ENCODE measurements at places on chromosomes 4 and X.

GRCh38 chrX:137428766-137429591 is 136.9 kb upstream of the ZIC3 start:
- no peak for DNase-seq

DNA sequence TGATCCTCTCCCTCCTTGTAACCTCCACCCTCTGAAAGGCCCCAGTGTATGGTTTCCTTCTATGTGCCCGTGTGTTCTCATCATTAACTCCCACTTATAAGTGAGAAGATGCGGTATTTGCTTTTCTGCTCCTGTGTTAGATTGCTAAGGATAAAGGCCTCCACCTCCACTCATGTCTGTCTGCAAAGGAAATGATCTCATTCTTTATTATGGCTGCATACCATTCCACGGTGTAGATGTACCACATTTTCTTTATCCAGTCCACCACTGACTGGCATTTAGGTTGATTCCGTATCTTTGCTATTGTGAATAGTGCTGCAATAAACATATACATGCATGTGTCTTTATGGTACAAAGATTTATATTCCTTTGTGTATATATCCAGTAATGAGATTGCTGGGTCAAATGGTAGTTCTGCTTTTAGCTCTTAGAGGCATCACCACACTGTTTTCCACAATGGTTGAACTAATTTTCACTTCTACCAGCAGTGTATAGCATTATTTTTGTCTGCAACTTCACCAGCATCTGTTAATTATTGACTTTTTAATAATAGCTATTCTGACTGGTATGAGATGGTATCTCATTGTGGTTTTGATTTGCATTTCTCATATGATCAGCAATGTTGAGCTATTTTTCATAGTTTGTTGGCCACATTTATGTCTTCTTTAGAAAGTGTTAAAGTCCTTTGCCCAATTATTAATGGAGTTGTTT is 1030.9 kb downstream of the FSTL5 start:
- DNase-seq, result no peak

- no peak for DNase-seq
Measured at GRCh38 chr4:14221176-14221575, 593.7 kb upstream of the BOD1L1 start.

- no peak for DNase-seq
Measured at GRCh38 chr4:163121689-163122088, 45.0 kb downstream of the NAF1 start.

DNA sequence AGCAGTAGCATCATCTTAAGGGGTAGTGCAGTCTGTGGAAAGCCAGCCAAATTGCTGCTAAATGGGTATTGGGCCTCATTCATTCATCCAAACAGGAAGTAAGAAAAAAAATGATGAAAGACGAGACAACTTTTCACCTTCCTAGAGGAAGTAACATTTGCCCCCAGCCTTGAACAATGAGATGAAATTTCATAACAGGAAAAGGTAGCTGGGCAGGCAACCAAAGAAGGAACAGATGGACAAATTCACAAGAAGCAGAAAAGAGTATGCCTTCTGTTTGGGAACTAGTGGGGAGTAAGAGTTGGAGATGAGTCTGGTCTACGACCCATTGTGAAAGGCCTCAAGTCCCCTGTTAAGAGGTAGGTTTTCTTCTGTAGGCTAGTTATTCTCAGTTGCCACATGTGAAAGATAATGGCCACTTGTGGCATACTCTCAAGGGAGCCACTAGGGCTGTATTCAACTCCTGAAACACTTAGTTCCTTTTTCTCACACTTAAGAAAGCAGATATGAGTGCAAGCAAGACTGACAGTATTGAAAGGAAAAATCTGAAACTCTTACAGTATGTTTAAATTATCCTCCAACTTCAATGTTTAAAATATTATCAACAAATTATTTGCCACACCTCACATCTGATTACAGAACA is 190.4 kb downstream of the AR start:
- DNase-seq, result no peak

DNA sequence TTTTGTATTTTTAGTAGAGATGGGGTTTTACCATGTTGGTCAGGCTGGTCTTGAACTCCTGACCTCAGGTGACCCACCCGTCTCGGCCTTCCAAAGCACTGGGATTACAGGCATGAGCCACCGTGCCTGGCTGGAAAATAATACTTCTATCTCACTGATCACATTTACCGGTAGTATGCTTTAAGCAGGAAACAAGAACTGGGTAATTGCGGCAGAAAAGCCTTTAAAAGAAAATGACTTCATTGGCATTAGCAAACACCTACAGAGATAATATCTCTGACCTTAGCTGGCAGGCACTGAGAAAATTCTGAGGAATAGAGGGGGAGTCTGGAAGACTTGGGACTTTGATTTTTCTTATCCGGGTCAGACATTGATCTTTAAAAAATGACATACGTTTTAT is 78.5 kb downstream of the SHROOM3 start:
- DNase-seq, result no peak

GRCh38 chr4:159107203-159107925 is 4.5 kb downstream of the RAPGEF2 start:
- no peak for DNase-seq

GRCh38 chr4:73267050-73267449 is 8.5 kb upstream of the ANKRD17 start:
- no peak for DNase-seq

GRCh38 chr4:118752551-118752950 is 67.4 kb downstream of the METTL14 start:
- no peak for DNase-seq

DNA sequence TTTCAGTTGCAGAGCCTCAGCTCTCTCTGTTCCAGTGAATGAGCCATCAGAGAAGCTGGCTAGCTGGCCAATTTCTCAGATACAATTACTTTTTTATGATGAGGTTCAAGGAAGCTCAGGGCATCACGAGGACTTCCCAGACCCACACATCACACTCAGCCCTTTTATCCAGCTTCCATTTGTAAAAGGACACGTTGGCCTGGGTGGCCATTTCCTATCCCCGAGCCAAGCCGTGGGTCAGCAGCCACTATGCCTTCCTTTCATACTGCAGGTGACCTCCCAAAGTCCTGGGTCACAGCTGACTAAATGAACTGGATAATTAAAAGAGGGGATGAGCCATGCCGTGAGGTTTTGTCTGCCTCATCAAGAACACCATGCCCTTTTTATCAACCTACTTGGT is 236.9 kb upstream of the PPARGC1A start:
- no peak for DNase-seq

DNA sequence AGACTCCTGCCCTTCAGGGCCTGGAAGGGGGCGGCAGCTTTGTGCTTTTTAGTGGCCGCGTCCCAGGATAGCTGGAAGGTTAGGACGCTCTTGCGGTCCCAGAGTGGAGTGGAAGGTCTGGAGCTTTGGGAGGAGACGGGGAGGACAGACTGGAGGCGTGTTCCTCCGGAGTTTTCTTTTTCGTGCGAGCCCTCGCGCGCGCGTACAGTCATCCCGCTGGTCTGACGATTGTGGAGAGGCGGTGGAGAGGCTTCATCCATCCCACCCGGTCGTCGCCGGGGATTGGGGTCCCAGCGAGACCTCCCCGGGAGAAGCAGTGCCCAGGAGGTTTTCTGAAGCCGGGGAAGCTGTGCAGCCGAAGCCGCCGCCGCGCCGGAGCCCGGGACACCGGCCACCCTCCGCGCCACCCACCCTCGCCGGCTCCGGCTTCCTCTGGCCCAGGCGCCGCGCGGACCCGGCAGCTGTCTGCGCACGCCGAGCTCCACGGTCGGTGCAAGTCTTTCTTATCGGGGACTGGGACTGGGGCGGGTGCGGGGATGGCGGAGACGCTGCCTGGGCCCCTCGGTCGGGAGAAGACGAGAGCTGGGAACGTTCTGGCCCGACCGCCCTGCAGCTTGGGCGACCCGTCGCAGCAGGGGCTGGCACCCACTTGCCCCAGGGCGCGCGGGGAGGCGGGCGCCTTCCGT is at the start of gene EDNRA:
EDNRA (plus strand) TSS at position 207 of the 686 bp plus-strand sequence. CDS start 4,585 bp downstream, outside the sequence.
- DNase-seq, result no peak

GRCh38 chrX:151476604-151477303 is 79.7 kb downstream of the VMA21 start:
- DNase-seq, result no peak

GRCh38 chrX:112851161-112851779 is 10.6 kb upstream of the AMOT start:
- DNase-seq, result no peak

GRCh38 chr4:18252052-18252451 is 230.5 kb upstream of the LCORL start:
- no peak for DNase-seq

DNA sequence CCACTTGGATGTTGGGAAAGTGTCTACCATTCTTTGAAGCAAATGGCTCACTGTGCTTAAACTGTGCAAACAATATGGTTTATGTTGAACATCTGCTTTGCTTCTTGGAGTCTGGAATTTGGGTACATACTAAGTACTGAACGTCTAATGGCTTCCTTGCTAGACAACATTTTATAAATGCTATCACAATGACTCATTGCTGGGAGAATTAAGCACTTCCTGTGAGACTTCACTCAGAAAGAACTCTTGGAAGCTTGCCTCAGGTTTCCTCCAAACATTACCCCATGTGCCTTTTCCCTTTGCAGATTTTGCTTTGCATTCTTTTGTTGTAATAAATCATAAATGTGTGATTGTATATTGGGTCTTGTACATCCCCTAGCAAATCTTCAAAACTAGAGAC is 139.7 kb downstream of the PACRGL start:
- no peak for DNase-seq

DNA sequence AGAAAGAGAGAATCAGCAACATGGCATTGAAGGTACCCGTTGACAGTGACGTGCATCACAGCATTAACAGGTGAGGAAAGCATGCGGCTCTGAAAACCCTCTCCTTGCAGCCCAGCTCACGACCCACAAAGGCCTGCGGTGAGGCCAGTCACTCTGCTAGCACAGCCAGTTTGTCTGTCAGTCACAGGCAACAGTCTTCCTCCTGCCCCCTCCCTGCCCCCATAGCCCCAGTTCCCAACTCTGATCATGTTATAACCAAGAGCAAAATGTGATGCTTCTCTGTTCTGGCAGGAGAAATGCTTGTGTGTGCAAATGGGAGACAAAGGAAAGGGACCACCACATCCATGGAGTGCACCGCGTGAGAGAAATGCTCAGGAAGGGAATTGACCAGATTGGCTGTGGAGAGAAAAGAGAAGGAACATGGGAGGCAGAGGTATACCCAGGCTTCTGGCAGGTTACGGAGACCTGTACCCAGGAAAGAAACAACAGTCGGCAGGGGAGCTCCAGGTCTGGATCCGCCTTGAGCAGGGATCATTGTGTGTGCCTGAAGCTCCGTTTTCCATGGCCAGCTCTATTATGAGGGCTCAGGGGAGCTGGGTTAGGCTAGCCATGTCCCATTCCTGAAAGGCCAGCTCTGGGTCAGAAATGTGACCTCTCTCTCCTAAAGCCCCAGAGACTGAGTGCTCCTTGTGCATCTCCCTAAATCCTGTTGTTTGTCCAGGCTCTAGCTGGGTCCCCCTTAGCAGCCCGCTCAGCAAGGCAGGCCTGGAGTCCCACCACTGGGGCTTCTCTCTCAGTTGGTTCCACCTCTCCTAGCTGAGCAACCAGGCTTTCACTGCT is 139.7 kb upstream of the MAMLD1 start:
- DNase-seq, result no peak

GRCh38 chr4:77593101-77593500 is 12.5 kb upstream of the CXCL13 start:
- no peak for DNase-seq

GRCh38 chr4:155762334-155762733 is 3.5 kb downstream of the GUCY1B1 start:
- DNase-seq, result no peak

DNA sequence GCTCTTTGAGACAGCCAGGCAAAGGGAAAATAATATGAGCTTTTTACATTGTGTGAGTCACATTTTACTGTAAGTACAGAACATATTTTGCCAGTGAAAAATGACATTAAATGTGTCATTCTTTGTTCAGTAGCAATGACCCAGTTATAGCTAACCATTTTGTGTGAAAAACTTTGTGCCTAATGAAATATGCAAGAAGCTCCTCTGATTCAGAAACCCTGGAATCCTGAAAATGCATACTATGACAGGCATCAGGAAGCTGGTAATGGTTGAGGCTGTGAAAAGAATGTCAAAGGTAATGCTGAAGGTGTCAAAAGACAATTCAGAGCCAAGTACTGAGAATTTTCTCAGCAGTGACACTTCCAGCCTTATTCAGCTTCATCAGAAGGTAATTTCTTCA is 549.5 kb upstream of the SMIM31 start:
- no peak for DNase-seq

DNA sequence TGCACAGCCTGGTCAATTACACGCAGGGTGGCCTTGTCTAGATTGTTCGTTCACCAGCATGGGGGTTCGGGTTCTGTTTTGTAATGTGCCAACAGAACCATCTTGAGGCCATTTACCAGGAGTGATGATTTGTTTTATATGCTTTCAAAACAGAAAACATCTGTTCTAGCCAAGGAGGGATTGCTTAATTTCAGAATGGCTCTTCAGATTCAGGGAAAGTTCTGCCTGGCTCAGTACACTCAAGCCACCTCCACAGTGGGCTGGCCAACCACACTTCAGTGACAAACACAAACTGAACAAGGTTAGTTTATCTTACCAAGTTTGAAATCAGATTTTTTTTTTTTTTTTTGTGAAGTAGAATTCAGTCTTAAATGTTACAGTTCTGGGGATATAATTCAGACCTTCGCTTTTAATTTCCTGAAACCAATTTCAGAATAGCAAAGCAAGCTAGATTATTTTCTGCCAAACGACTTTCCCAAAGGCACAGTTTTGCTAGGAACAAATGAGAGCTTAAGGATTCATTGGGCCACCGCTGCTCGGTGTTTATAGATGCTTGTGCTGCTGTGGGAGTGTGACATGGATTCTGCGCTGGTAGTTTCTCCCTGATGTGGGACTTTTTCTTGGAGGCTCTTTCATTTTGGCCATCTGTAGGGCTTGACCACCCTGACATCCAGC is 23.4 kb downstream of the SMS start:
- DNase-seq, result no peak

DNA sequence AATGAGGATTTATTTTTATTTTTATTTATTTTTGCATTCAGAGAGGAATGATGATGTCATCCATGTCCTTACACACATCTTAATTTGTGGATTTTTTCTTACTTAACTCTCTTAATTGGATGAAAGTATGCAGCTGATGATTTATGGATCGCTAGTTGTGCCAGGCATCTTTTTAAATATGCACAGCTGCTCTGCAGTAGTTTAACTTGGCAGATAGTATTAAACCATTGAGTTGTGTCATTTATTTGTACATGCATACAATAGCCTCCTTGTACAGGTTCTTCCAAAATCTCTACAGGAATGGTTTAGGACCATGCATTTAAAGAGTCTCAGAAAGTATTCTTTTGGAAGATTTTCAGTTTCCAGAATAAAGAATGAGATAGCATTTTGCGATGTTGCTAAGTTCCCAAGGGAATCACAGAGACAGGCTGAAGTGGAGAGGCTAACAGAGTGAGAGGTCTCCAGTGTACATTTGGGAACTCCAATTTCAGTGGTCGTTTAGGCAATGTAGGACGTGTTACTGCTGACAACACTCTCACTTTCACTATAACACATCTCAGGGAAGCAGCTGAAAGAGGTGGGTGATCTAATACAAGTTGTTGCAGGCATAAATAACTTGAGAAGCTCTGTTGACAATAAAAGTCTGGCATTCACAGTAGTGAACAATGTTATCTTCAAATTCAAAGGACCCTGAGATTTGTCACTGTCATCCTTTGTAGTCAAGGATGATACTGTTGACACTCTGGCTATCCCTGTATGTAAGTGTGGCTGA is 49.9 kb upstream of the SCRG1 start:
- DNase-seq, result no peak

Data from CD4-positive, alpha-beta T cell treated with Interleukin-21 for 1 hour (primary cell).